NCI-H526 (cell line): ENCODE measurements at places on chromosomes 12 and 14.

DNA sequence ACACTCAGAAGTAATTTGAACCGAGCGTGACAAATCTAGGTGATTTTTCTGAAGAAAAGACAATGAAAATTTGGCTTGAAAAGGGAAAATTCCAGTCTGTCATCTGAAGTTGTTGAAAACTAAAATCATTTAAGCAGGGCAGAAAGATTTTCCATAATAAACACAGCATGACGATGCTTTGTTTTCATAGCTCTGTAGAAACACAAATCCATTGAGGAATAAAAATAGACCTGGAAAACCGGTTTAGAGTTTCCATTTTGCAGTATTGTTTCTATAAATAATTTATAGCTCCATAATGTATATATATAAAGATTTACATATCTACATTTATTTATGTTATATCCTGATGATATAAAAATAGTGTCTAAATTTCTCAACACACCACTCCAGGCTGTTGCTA is 1918.5 kb upstream of the FLRT2 start:
- DNase-seq = peak; percentile 26

DNA sequence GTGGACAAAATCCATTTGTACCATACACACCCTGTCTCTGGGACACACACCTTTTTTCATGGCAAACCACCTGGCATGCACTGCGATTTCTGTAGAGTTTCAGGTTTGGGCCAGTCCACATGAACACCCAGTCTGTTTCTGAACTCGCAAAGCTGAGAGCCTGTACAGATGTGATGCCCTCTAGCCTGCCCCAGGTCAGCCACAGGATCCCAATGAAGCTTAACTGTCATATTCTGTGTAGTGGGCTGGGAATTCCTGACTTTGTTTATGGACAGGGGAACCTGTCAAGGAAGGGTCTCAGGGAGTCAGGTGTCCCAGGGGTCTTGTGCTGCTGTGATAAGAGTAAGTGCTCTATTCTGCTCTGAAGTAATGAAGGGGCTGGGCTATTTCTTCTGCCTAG is 39.8 kb downstream of the CPM start:
- no peak for DNase-seq

DNA sequence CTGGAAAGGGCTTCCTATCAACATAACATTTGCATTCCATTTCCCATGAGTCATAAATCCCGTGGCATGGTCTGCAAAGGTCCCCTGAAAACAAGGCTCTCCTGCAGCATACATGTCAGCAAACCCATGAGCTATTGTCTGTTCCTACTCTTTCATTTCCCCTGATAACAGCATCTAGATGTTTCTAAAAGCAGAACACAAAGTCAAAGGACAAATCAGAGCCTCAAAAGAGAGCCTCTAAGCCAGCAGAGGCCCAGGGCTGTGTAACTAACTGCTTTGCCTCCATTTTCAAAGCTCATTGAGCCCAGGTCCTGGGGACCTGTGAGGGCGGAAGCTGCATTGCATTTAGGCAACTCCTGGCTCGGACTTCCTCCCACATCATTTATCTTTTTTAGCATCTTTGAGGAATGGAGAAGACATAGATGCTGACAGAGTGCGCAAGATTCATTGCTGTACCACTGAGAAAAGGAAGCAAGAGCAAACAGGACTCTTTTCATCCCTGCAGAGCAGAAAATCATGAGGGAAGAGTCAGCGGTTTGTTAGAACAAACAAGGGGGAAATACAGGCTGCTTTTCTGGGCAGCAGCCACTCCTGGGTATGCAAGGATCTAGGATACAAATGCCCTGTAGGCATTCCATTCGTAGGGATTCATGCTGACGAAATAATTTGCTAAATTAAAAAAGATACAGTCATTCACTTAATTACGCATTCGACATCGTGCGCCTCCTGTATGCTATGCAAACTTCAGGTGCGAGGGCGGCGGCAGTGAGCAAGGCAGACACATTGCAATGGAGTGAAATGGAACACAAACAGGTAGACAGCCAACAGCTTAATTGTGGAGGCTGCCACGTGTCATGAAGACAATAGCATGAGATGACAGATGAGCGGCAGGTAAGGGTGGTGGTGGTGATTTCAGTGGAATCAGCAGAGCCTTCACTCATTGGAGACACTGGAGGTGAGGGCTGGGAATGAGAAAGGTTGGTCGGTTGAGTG is 131.0 kb downstream of the TMEM132D start:
- DNase-seq = peak; percentile 73

DNA sequence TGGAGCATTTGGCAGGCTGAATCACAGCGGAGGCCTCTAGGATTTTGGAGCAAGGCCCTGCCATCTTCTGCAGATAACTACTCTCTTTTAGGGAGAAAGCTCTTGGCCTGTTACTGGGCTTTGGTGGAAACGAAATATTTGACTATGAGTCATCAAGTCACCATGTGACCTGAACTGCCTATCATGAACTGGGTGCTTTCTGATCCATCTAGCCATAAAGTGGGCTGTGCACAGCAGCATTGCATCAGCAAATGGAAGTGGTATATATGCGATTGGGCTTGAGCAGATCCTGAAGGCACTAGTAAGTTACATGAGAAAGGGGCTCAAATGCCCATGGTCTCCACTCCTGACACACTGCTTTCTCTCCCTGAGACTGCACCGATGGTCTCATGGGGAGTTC is 21.1 kb downstream of the GYS2 start:
- DNase-seq = no peak

- DNase-seq = no peak
Observed at GRCh38 chr14:49058511-49058910, 527.7 kb downstream of the RPS29 start.

- DNase-seq = no peak
Observed at GRCh38 chr12:108447168-108447832, 67.8 kb upstream of the FICD start.

DNA sequence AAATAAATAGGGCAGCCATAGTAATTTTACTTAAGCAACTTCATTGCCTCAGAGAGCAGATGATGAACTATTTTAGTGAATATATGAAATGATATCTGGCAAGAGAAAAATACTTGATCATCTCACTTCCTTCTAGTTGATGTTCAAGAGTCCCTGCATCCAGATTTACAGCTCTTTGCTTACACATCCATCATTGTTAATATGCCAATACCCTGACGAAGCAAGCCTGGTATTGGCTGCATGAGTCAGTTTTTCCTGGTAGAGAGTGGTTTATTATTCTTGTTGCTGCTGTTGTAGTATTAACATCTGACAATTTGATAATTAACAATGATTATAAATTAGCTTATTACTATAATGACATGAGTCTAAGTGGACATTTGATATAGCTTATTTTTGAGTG is 681.9 kb downstream of the NRXN3 start:
- DNase-seq = no peak

- DNase-seq = no peak
Observed at GRCh38 chr12:49983892-49984291, 11.1 kb downstream of the AQP6 start.

DNA sequence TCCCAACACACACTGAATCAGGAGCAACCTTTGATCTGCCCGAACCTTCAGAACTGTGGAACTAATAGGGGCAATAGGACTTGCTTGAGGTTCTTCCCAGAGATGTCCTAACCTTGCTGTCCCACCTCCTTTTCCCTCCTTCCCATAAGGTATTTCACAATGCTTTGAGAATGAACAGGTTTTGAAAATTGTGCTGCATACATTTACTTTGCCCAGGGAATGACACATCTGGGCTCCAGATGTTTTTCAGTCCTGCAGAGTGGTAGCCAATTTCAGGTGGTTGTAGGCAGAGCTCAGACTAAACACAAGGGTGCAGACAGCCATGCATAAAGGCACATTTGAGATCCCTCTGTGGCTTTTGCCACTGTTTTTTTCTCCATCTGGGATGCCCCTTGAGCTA is 206.7 kb upstream of the PWP1 start:
- no peak for DNase-seq

DNA sequence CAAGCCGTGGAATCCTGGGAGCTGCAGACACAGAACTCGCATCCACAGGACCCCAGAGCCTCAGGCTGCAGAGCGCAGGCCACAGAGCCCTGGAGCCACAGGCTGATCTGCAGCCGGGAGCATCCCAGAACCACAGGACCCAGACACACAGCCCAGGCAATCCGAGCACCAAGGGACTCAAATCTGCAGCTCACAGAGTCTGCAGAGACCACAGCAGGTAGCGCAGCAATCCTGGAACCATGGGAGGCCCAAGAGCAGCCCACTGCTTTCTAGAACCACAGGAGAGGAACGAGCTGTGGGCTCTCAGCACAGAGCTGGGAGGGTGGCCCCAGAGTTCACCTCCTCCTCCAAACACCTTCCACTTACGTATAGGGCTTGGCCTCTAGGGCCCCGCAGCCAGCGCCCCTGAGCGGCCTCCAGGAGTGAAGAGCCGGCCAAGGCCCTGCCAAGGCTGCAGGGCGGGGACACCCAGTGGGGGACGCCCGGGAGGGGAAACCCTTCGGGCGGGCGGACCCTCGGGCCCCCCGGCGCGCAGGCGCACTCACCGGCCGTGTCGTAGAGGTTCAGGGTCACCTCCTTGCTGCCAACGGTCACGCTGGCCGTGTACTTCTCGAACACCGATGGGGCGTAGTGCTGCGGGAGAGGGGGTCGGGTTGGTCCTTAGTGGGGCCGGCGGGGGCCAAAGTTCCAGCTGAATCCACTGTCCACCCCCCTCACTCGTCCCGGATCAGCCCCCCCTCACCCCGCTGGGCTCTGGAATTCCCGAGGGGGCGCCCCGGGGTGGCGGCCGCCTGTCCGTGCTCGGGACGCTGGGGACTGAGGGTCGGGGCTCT is 665 bp downstream of the RHOF start:
- DNase-seq = no peak

DNA sequence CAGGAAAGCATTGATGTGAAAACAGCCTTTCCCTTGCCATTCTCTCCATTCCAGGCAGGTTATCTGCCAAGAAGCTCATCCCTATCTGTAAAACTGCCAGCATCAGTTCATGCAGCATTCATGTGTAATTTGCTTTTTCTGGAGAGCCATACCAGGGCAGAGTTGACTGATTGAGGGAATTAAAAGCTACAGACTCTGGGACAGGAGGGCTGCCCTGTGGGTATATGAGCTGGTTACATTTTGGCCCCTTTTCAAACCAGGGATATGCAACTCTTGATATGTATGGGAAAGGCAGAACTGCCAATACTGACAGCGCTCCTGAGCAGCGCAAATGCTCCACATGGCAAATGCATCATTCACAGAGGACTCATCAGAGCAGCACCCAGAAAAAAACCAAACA is 53.7 kb downstream of the SYT1 start:
- DNase-seq = no peak

- DNase-seq = no peak
Observed at GRCh38 chr12:14874882-14875281, 10.8 kb downstream of the MGP start.

DNA sequence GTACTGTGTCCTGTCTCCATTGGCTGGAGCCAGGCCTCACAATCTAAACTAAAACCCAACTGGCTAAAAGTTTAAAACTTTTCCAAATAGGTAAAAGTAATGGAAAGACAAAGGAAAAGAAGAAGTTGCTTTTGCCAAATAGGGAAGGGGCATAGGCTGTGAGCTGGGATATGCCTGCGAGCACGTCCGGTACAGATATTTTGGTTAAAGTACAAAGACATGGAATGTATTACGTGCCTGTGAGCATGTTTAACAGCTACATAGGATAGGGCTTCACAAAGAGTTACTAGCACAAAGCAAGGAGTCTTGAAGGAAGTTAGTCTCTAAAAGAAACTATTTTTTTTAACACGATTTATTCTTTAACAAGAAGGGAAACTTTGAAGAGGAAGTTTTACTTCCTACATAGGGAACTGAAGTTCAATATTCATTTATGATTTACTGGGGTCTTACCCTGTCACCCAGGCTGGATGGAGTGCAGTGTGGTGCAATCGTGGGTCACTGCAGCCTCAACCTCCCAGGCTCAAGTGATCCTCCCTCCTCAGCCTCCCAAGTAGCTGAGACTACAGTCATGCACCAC is 41.9 kb upstream of the INF2 start:
- DNase-seq = no peak

DNA sequence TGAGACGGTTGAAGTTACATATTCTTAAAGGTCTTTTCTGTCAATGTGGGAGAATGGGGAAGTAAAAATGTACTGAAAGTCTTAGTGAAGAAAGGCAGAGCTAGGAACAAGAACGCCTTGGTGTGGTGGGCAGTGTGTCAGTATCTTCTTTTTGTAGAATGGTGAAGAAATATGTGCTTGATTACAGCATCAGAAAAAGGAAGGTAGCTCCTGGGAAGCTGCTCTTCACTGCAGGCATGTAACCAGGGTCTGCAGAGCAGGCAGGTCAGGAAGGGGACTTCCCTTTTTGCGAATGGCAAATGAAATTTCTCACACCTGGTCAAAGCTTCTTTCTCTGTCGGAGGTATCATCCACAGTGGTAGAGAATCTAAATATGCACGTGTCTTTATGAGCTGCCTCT is 226.2 kb downstream of the ADAMTS20 start:
- DNase-seq = no peak

GRCh38 chr14:47678993-47679392 is 3.6 kb upstream of the MDGA2 start:
- peak; percentile 29 for DNase-seq

DNA sequence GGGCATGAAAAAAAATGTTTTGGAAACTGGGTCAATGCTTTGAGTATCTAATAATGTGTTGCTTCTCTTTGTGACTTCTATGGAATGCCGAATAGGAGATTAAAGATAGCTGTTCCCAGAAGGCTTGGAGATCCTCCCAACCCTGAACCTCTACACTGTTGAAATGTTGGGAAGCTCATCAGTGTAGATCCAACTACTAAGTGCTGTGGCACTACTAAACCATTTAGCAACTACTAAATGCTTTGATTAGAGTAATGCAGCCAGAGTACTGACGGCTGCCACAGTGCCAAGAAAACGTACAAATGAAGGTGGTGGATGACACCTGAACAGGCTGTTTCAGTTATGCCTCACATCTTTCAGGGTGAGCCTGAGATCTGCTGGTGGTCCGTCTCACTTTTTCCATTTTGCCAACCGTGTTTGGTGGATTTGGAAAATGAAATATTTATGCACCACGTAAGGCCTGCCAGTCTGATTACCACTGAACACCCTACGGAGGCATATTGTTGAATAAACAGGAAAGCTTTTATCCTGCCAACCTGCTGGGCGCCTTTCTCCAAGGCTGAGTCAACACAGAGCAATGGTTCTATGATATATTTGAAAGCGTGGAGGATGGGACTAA is 938.0 kb upstream of the FLRT2 start:
- DNase-seq = no peak

GRCh38 chr12:115297445-115297844 is 613.5 kb upstream of the TBX3 start:
- peak; percentile 45 for DNase-seq

DNA sequence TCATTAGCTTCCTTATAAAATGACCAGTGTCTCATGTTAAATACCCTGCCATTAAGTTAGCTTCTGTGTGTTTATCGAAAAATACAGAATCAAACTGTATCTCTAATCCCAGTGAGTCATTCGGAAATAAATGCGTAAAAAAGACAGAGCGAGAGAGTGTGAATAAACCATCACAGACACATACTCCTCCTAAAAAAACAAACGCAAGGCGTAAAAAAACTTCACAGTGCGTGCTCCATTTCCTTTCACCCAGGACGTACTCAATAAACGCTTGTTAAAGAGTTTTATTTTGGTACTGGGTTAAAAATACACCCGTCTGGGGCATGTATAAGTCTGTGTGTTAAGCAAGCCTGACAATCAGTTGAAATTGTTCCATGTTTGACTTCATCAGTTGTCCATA is 58.8 kb upstream of the ISM2 start:
- no peak for DNase-seq
